Osteoblast (primary cell): ENCODE measurements at places on chromosomes 3 and 15.

- DNase-seq, result no peak
Measured at GRCh38 chr3:135490219-135490915, 475.2 kb upstream of the PPP2R3A start.

DNA sequence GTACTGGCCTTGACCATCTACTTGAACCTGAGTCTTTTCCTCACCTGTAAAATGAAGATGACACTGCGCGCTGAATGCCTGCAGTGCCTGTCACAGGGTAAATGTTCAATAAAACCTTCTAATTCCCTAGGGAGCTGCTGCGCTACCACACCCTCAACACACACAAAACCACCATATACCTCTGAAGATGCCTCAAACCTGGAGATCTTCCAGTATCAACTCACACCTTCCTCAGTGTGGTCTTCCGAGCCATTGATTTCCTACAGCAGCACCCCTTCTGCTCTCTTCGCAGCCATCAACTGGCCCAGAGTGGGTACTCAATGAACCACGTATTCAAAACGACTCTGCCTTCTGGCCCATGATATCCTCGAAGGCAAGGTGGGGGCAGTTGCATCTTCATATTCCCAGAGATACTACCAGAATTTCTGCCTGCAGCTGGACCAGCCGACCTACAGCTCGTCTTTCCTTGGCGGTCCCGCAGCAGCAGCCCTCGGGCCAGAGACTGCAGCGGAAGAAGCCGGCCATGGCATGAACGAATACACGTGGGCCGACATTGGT, 695 bp downstream of the RPL32 start:
- DNase-seq, result no peak

DNA sequence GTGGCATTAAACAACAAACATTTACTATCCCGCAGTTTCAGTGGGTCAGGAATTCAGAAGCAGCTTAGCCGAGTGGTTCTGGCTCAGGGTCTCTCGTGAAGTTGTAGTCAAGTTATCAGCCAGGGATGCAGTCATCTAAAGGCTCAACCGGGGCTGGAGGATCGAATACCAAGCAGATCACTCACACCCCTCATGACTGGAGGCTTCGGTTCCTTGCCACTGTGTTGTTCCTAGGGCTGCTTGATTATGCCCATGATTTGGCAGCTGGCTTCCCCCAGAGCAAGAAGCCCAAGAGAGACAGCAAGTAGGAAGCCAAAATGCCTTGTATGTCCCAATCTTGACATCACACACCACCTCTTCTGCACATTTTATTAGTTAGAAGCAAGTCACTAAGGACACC, 33.9 kb upstream of the CDCP1 start:
- peak; percentile 96 for DNase-seq

DNA sequence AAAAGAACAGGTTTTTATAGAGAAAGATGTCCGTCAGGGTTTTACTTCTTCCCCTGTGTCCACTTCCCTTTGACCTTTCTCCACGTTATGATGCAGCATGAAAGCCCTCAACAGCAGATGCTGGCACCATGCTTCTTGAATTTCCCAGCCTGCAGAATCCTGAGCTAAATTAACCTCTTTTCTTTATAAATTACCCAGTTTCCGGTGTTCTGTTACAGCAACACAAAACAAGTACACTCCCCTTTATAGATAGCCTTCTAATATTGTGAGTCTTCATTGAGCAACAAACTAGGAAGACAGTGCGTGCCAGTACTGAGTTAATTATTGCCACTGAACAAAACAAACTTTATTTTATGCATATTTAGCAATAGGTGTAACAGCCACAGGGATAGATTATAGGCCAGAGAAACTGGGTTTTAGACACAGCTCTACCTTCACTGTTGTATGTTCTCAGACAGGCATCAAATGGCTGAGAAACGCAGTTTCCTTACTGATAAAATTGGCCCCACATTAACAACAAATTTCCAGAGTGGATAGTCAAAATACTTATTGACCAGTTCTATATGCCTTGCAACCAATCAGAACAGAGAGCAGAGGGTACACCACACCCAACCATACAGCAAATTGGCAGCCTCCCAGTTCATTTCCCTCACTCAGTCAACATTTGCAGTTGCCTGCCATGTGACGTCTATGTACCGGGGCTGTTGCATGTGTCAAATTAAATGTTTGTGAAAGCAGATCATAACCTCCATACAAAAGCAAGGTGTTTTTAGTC, 14.4 kb upstream of the TBL1XR1 start:
- DNase-seq, result no peak

DNA sequence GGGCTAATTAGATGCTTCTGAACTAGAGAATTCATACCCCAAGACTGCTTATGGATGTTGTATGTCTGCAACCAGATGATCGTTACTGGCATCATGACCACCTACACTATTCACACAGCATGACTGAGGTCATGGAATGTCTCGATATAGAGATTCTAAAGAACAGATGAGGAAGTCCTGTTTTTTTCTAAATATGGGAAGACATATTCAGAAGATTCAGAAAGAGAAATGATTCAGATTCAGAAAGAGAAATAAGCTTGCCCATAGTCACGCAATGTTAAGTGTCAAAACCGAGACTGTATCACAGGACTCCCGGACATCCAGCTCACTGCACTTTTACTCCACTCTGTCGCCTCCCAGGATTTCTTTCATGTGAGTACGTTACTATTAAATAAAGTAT, 136.2 kb downstream of the TPRG1 start:
- DNase-seq, result no peak

DNA sequence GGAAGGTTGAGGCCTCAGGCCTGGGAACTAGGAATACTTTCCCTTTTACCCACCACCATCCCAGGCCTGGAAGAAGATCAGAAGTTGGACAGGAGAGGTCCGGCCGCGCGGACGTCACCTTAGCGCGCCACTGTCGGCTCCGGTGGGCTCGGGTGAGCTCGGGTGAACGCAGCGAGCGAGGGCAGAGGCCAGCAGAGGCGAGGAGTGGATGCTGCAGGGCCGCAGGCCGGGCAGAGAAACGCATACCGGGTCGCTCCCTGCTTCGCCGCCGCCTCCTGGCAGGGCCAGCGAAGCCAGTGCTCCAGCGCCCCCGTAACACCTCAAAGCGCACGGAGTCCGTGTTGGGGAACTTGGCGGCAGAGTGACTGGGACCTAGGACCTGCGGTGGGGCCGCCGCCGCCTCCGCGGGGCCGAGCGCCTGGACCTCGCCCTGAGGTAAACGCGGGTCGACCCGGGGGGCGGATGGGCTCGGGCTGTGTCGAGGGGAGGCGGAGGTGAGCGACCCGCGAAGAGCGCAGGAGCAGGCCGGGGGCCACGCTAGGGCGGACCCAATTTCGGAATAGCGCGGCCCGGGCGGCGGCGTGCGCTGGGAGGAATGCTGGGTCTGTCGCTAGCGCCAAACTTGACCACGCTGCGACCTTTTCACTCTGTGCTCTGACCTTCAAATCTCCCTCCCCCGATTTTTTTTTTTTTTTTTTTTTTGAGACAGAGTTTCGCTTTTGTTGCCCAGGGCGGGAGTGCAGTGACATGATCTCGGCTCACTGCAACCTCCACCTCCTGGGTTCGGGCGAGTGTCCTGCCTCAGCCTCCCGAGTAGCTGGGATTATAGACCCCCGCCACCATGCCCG, 1.6 kb downstream of the CYP11A1 start:
- peak; percentile 92 for DNase-seq

- no peak for DNase-seq
Measured at GRCh38 chr3:147007736-147008245, 398.6 kb downstream of the ZIC4 start.

- no peak for DNase-seq
Measured at GRCh38 chr15:66698971-66699370, 3.1 kb upstream of the SMAD6 start.

DNA sequence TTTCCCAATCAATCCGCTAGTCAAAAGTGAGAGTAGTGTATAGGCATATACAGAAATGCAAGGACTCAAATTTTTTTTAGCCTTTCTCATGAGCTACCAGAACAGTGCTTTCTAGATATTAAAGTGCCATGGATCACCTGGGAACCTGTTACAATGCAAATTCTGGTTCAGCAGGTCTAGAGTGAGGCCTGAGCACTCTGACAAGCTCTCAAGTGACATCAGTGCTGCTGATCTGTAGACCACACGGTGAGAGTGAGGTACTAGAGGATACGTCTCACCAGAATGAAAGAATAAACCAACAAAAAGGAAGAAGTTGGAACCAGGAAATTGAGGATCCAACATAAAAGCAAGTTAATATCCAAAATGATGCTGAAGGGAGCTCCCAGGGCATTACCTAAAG, 16.0 kb upstream of the PLA2G4D start:
- no peak for DNase-seq

- DNase-seq, result peak; percentile 80
Measured at GRCh38 chr3:185316740-185317412, 46.1 kb upstream of the MAP3K13 start.

DNA sequence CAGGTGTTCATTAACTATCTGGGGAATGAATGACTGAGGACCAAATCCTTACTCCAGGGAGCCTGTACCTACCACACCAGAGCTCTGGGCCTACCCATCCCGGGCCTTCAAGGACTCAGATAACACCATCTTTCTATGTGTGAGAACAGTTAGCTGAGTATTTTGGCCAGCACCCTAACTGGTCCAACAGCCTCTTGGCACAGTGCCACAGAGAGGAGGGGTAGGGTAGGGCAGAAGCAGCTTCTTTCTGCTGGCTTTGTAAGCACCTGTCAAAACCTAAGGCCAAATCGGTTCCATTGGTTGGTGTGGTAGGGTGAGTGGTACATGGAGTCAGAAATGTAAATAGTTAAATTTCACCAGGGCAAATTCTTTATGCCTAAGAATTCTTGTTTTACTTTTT, 26.7 kb downstream of the ISL2 start:
- DNase-seq, result no peak

GRCh38 chr3:178067721-178068120, 468.5 kb upstream of the KCNMB2 start:
- no peak for DNase-seq
